ENCODE measurements at places on chromosomes 12 and 14.

- DNase-seq, result peak; percentile 52
These were observed 29.3 kb upstream of the KLRF1 start for GRCh38 chr12:9797722-9798619.

DNA sequence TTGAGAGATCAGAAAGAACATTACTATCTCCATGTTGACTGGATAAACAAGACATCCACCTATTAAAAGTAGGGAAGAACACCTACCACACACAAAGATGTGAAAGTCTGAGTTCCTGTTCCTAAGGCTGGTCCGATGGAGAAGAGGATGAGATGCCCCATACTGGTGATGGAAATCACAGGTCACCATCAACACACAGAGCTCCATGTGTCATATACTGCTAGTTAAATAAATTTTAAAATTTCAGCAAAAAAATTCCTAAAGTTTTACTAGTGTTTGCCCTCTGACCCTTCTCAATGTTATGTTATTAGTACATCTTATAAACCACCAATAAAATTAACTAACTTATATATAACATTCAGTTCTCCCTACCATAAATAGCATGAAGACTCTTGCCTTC, 59.1 kb downstream of the KCNA5 start:
- no peak for DNase-seq

GRCh38 chr12:42442888-42443287, 116.9 kb downstream of the PPHLN1 start:
- no peak for DNase-seq

GRCh38 chr14:32564596-32564995, 235.5 kb downstream of the AKAP6 start:
- DNase-seq, result no peak
